ENCODE measurements at places on chromosomes 2 and 18.

DNA sequence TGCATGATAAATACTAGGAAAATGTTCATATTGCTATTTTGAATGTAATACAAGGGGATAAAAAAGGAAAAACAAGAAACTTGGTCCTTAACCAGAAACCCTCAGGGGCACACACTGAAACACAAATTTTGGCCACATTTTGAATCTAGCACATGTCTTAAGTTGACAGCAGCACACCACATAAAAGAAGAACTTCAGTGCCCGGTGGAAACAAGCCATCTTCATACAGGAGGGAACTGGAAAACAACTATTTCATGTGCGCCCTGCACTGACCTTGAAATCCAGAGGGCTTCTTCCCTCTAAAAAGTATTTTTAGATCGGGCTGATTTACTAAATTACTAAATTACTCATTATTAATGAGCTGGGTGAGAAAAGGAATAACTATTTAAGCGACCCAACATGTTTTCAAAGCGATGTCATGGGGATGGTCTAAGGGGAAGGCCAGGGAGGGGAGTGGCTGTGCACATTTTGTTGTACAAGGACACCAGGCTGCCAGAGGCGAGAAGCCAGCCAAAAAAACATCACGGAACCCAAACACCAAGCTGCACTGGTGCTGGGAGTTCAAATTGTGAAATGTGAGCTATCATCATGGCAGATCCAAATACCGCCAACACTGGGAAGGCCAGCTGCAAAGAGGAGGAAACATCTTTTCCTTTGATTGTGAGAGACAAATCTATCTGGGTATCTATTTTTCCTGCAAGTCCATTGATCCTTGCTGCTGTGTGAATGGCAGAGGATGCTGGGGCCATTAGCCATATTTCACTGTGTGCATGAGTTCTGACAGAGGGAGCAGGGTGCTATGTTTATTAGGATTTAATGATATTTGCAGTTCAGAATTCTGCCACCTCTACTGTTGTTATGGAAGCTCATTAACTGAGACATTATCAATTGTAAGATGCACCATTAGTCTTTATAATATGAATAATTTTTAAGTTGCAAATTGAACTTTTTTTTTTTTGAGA is 150.7 kb upstream of the LMAN1 start:
- DNase-seq = no peak

DNA sequence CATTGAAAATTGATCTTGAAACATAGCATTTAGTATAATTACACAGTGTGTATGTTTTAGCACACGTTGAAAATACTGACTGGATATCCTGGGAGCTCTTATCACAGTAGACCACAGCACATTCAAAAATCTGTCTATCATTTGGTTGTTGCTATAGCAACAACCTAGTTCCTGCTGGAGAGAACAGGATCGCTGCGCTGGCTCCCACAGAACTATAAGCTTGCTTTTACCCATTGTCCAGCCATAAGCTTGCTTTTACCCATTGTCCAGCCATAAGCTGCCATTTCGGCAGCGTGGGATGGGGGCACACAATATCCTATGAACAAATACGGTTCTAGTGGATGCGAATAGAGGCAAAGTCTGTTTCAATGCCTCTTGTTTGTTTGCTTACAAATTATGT is 70.4 kb upstream of the ST6GAL2 start:
- DNase-seq = no peak

- DNase-seq = no peak
Measured at GRCh38 chr2:109080757-109081156, 48.2 kb upstream of the SH3RF3 start.

DNA sequence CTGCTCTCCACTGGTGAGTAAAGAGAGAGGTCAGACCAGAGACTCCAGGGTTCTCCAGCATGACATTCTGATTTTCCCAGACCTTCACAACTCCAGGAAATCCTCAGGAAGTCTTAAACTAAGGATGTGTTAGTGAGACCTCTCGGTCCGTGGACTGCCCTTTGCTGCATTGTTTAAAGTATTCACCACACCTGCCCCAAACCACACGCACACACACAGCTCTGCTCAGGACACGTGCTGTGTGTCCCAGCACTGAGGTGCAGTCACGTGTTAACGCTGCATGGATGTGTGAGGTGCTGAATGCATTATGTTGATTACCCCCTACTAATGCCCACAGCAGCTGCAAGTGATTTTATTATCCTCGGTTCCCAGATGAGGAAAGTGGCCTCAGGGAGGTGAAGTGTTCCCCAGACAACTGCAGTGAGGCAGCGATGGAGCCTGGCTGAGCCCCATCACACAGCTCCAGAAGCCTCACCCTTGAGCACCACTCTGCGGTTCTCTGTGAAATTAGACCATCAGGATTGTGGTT is 68.4 kb downstream of the TRAPPC12 start:
- no peak for DNase-seq

DNA sequence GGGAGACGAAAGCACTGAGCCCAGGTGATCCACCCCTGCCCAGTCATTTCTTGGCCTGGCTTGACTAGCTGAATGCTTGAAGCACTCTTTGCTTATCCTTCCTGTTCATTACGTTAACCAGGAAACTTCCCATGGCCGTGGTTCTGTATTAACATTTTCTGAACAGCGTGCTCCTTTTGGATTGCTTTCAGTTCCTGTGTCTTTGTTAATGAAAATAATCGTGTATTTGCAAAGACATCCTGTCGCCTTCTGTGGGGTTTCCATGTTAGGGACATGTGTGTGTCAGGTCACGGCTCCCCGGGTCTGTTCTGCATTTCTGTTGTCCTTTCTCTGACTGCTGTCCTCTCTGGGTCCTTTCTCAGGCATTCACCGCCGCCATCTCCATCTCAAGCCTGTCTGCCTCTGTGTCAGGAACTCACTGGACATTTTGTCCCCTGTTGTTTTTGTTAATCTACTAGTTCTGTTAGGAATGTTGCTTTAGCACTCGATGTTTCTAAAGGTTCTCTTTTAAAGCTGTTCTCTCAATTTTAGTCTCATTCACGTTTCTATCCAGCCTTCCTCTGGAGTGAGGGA is 434.1 kb upstream of the HS6ST1 start:
- DNase-seq = no peak

Data from effector CD8-positive, alpha-beta T cell (primary cell).